ENCODE measurements at places on chromosomes 1 and 21. TPM values are rescaled to one million over a fixed set of nuclear protein-coding genes. Genes with fewer than 3 reads are reported as not detected.

The NBPF9 gene
- total RNA-seq, result 34.5 TPM

The FBXO44 gene
- 33.2 TPM for total RNA-seq

The CAP1 gene
- 734 TPM for total RNA-seq

The RAB13 gene
- 1.3 TPM for total RNA-seq

The NPR1 gene
- not detected for total RNA-seq

The SLC35E2B gene
- 65.2 TPM for total RNA-seq

The SZRD1 gene
- 189 TPM for total RNA-seq

The CACNA1S gene
- total RNA-seq, result not detected

The SRSF4 gene
- total RNA-seq, result 118 TPM

The BLACAT1 gene
- 0.51 TPM for total RNA-seq

The PTGS2 gene
- total RNA-seq, result 0.32 TPM

The NLRP3 gene
- total RNA-seq, result 0.27 TPM

The RHOU gene
- total RNA-seq, result 8.8 TPM

Measured in T-helper 1 cell treated with Interleukin-12 subunit alpha and Interleukin-12 subunit beta and Interleukin-4 antibody, amounts not matched to agents 30 ng/mL and 1 ng/mL, for 36 hours (primary cell).